Hippocampal formation (tissue), 2 donors: ENCODE measurements at places on chromosomes 2 and 18.

- no peak for DNase-seq
Measured at GRCh38 chr2:43068631-43069517, 157.5 kb downstream of the ZFP36L2 start.

DNA sequence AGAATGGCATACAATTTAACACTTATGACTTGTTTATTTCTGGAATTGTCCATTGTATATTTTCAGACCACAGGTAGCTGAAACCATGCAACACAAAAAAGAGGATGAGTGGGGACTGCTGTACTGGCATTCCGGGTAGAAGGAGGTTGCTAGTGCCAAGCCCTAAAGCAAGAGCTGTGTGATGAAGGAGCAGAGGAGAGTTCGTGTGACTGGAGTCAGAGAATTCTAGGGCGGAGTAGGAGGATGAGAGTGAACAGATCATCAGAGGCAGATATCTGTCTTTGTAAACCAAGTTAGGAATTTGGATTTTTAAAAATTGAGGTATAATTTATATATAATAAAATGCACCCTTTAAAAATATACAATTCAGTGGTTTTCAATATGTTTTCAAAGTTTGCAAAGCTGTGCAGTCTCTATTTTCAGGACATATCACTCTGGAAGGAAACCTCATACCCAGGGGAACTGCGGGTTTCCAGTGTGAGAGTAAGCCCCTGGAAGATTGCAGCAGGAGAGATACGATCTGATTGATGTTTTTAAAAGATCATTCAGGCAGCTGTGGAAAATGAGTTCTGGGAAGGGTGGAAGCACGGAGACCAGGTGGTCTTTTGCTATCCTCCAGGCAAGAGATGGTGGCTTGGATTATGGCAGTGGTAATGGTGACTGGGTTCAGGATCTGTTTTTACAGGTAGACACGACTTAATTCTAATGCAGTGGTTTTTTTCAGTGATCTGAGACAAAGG, 36.4 kb downstream of the TAF1B start:
- no peak for DNase-seq

DNA sequence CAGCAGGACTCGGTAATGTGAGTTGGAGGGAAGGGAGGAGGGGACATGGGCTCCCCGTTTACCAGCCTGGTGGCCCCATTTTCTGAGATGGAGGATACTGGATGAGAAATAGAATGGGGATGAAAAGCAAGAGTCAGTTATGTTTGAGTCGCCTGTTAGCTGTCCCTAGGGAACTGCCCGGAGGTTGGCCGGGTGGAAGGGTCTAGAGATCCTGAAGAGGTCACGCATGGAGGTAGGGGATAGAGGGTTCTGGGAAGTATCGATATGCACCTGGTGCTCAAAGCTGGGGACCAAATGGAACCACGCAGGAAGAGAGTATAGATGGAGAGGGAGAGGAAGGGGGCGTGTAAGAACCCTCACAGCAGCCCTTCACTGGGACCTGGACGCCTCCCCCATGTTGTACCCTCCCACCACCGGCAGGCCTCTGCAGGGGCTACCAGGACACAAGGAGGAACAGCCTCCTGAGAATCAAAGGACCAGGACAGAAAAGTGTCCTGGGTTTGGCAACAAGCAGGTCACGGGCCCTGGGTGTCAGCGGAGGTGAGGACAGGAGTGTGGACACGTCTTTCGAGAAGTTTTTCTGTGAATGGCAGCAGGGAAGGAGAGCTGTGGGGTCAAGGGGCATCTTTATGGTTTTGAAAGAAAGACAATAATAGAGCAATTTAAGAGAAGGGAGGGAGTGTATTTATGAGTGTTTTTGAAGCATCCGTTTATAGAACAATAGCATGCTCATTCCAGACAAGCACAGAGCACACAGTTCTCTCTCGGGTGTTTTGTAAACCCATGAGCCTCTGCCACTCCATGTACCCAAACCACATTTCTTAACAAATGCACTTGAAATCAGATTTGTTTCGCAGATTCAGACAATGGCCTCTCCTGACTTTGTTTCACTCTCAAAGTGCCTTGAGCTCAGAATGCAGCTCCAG, 132.2 kb downstream of the SMAD7 start:
- no peak for DNase-seq

GRCh38 chr18:933082-933481, 28.4 kb downstream of the ADCYAP1 start:
- DNase-seq: no peak

- DNase-seq: no peak
Measured at GRCh38 chr2:181348107-181348837, 108.9 kb upstream of the ITGA4 start.

DNA sequence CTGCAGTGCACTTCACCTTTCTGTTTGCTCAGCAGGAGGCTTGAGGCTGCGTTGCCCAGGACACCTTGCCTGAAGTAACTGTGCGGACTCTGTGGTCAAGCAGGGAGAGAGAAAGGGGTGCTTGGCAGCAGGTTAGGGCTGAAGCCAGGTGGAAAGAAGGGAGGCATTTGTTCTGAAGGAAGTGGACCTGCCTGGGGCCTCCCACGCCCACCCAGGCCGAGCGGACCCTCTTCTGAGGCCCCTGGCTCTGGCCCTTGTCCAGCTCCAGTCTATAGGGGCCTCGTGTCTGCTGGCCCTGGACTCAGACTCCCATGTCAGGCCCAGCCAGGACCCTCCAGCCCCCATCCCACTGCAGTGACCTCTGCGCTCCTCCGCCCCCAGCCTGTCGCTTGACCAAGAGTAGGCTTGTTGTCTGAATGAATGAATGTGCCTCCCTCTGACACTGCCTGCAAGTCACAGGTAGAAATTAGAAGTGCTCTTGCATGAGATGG, 2.5 kb downstream of the SNED1 start:
- no peak for DNase-seq

GRCh38 chr2:118968961-118969733, 27.2 kb downstream of the MARCO start:
- DNase-seq: no peak

GRCh38 chr2:54550547-54550946, 94.4 kb downstream of the SPTBN1 start:
- DNase-seq: no peak

DNA sequence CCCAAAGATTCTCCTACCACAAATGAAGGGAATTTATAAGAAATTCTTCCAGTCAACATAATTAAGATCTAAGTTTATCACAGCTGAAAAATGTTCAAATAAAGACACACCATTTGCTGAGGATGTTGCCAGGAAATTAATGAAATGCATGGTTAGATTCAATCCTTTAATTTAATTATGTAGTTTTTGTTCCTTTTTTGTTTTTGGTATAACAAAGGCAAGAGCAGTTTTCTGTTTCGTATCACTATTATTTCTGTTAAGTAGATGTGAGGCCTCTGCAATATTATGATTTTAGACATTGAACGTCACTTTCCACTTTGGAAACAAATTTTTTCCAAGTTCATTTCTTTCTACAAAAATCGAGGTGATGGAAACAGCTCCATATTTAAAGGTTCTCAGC, 440.0 kb downstream of the THSD7B start:
- DNase-seq: no peak

GRCh38 chr2:199997296-199997695, 41.9 kb downstream of the MAIP1 start:
- DNase-seq: no peak

GRCh38 chr2:35731674-35732073, 623.9 kb upstream of the CRIM1 start:
- no peak for DNase-seq

DNA sequence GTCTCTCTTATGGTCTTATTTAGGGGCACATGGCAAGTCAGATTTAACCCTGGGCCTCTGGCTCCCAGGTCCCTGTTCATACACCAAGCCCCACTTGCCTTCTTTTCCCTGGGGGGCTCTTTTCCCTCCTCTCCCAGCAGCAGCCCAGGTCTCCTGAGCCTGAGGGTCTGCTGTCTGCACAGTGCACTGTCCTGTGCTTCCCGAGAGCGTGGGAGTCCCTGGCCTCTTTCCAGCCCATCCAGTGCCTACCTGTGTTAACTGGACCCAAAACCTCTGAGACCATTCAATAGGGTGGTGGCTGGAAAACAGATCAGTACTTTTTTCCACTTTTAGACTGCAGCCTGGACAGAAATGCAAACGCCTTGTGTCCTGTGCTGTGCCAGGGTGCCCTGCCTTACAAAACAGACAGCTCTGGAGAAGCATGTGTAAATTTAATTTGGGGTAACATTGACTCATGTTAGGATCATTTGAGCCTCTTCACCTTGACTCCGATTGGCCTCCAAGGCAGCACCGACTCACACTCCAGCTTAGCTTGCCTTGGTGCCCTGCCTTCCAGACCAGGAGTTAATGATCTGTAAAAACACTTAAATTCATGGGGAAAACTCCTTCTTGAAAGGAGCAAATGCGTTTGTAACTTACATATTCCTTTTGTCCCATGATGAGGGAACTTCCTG, 34.3 kb downstream of the TWIST2 start:
- DNase-seq: no peak
